Activated CD8-positive, alpha-beta memory T cell treated with anti-CD3 and anti-CD28 coated beads, Interleukin-2, amount 10 ng/mL, durations not matched to agents 7 days and 5 days (primary cell): ENCODE measurements at places on chromosomes 2 and 18.
A peak's percentile ranks its signal among the peaks of the same experiment; 100 is the strongest.

GRCh38 chr2:227154986-227155774, 8.8 kb downstream of the COL4A4 start:
- DNase-seq: no peak

DNA sequence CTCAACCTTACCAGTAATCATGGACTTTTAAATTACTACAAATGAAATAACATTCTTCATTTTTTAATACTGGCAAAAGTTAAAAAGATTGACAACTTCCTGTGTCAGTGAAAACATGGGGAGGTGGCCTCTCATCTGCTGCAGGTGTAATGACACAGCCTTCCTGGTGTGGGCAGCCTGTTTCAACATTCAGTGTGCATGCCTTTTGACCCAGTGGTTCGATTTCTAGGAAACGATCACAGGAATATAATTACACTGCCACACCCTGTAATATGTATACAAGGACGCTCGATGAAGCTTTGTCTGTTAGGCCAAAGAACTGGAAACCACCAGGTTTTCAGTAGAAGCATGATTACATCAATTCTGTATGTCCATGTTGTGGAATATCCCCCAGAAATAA, 68.7 kb downstream of the MTHFD2 start:
- peak; percentile 86 for DNase-seq

- no peak for DNase-seq
Measured at GRCh38 chr2:17667898-17668297, 85.7 kb downstream of the SMC6 start.

DNA sequence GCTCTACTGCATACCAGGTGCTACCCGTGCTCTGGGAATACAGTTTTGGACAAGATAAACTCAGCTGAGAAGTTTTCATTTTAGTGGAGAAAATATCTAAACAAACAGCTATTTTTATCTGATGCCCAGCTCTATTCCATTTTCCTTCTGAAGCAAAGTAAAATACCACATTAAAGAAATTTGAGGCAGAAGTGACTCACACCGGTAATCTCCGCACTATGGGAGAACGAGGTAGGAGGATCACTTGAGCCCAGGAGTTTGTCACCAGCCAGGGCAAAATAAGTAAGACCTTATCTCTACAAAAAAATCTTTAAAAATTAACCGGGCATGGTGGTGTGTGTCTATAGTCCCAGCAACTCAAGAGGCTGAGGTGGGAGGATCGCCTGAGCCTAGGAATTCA, 416.2 kb upstream of the LYPD1 start:
- no peak for DNase-seq

- no peak for DNase-seq
Measured at GRCh38 chr2:57617318-57617717, 429.3 kb upstream of the VRK2 start.

- DNase-seq: no peak
Measured at GRCh38 chr2:241190291-241190981, 2.0 kb downstream of the ANO7 start.

GRCh38 chr2:196592911-196593881, 46.3 kb upstream of the CCDC150 start:
- DNase-seq: no peak

GRCh38 chr18:12308386-12309100, 502 bp downstream of the TUBB6 start:
- peak; percentile 54 for DNase-seq
